ENCODE measurements at places on chromosomes 12 and 14. TPM values are rescaled to one million over a fixed set of nuclear protein-coding genes. Genes with fewer than 3 reads are reported as not detected.
A peak's percentile ranks its signal among the peaks of the same experiment; 100 is the strongest.

DNA sequence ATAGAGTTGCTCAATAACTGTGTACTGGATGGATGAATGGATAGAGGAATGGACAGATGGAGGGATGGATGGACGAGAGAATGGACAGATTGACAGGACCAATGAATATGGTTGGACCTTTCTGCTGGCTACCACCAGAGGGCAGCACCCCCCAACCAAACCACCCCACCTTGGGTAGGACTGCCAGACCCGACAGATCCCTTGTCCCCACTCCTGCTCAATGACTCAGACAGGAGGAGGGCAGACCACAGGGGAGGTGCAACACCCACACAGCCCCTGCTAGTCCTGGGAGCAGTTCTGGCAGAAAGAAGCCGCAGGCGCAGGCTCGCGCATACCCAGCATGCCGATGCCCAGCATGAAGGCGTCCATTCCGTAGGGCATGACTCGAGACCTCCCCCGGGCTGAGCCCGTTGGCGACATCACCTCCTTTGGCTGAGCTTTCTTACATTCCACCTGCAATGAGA, 12.4 kb downstream of the MSI1 start:
- peaks cover 5% of the 10 kb centered on the region for H3K4me1 ChIP-seq
- no peak overlapping the region for H3K27ac ChIP-seq
- H3K27me3 ChIP-seq: no peaks in the 10 kb centered on the region
- no peak overlapping the region for H3K4me3 ChIP-seq
- DNase-seq: peak; percentile 93

GRCh38 chr14:95496111-95496681, 20.3 kb downstream of the SYNE3 start:
- no peak for DNase-seq
- H3K27me3 ChIP-seq: no peaks in the 10 kb centered on the region
- no peaks in the 10 kb centered on the region for H3K36me3 ChIP-seq

- DNase-seq: no peak
- no peaks in the 10 kb centered on the region for H3K36me3 ChIP-seq
- H3K4me3 ChIP-seq: no peak overlapping the region
- no peak overlapping the region for H3K27ac ChIP-seq
- H3K27me3 ChIP-seq: no peaks in the 10 kb centered on the region
- H3K4me1 ChIP-seq: peaks cover 21% of the 10 kb centered on the region
These were observed 27.0 kb downstream of the SMUG1 start for GRCh38 chr12:54161481-54162437.

- H3K4me3 ChIP-seq: no peak overlapping the region
- H3K27ac ChIP-seq: no peak overlapping the region
- DNase-seq: no peak
These were observed 438.1 kb downstream of the IPO8 start for GRCh38 chr12:30257618-30258017.

- H3K27me3 ChIP-seq: no peaks in the 10 kb centered on the region
- H3K27ac ChIP-seq: no peak overlapping the region
- DNase-seq: no peak
These were observed 10.7 kb upstream of the SLC6A13 start for GRCh38 chr12:273382-273781.

DNA sequence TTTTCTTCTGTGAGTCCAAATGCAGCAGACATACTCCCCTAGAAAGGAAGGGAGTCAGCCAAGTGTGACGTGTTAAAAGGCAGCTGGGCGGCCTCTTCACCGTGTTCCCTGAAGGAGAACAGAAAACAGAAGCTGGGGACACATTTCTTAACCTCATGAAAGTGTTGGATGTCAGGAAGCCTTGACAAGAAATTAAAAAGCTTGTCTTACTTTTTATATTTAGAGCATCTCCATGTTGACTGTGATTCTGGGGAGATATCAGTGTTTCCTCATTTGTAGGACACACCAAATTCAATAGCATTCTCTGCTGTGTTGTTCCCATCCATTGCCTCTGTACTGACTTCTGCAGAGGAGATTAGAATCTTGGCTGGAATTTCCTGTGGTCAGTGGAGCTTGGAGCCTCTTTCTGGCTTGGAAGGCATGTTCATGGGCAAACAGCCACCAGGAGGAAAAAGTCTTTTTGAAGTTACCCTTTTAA, 93.7 kb downstream of the RMST start:
- peaks cover 9% of the 10 kb centered on the region for H3K4me1 ChIP-seq
- peak overlapping the region; percentile 35 for H3K4me3 ChIP-seq
- H3K36me3 ChIP-seq: no peaks in the 10 kb centered on the region

GRCh38 chr14:28242895-28243294, 523.7 kb upstream of the FOXG1 start:
- DNase-seq: no peak
- no peaks in the 10 kb centered on the region for H3K4me1 ChIP-seq
- no peak overlapping the region for H3K4me3 ChIP-seq
- no peaks in the 10 kb centered on the region for H3K36me3 ChIP-seq

- H3K4me1 ChIP-seq: no peaks in the 10 kb centered on the region
- H3K36me3 ChIP-seq: no peaks in the 10 kb centered on the region
- H3K27ac ChIP-seq: no peak overlapping the region
- H3K4me3 ChIP-seq: no peak overlapping the region
- H3K27me3 ChIP-seq: no peaks in the 10 kb centered on the region
These were observed 134.3 kb upstream of the DCN start for GRCh38 chr12:91316907-91317269.

GRCh38 chr12:23750923-23751322, 198.5 kb downstream of the SOX5 start:
- no peaks in the 10 kb centered on the region for H3K4me1 ChIP-seq
- no peak overlapping the region for H3K4me3 ChIP-seq
- H3K27ac ChIP-seq: no peak overlapping the region
- H3K27me3 ChIP-seq: no peaks in the 10 kb centered on the region

DNA sequence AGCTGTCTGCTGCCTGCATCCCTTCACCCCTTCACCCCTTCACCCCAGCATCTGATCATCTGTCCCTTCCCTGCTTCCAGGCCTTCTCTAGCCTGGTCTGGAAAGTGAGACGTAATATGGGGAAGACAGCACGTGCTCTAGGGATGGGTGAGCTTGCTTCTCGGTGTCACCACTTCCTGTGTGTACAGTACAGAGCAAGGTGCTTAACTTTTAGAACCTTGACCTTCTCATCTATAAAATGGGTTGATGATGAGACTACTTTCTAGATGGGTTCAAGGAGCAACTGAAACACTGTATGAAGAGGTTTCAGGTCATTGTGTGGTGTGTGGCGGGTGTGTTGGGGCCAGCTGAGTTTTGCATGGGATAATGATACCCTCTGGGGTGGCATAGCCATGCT, 140.5 kb downstream of the TSPAN9 start:
- no peaks in the 10 kb centered on the region for H3K27me3 ChIP-seq
- no peak overlapping the region for H3K4me3 ChIP-seq
- no peaks in the 10 kb centered on the region for H3K36me3 ChIP-seq
- H3K4me1 ChIP-seq: peaks cover 54% of the 10 kb centered on the region
- H3K27ac ChIP-seq: peak overlapping the region; percentile 86

GRCh38 chr14:53900499-53900898, 56.1 kb downstream of the BMP4 start:
- no peak for DNase-seq
- no peaks in the 10 kb centered on the region for H3K4me1 ChIP-seq
- H3K27ac ChIP-seq: no peak overlapping the region
- H3K36me3 ChIP-seq: no peaks in the 10 kb centered on the region
- no peak overlapping the region for H3K4me3 ChIP-seq

DNA sequence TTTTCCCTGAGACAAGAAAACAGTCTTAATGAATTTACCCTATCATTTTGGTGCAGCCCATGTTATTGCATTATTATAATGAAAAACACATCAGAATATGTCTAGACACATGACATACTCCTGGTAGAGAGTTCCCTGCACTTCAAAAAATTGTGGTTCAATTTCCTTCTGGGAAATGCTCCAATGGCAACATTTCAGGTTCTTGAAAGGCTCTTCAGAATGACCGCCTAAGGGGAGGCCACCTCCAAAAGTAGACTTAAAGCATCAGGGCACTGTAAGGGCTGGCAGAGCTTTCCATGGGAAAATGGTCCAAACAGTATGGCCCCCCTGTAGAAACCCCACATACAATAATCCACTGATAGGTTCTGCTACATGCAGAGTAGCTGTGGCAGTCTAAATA, 110.7 kb downstream of the SLC25A21 start:
- DNase-seq: no peak
- H3K4me3 ChIP-seq: no peak overlapping the region

GRCh38 chr12:79454338-79454843, 236.4 kb downstream of the PAWR start:
- H3K36me3 ChIP-seq: peaks cover 4% of the 10 kb centered on the region
- no peak for DNase-seq
- no peaks in the 10 kb centered on the region for H3K27me3 ChIP-seq
- no peak overlapping the region for H3K4me3 ChIP-seq

Gene PRPH
- polyA plus RNA-seq: 1.7 TPM

Gene WNT5B
- 29.3 TPM for polyA plus RNA-seq

Gene GLS2
- 2.1 TPM for polyA plus RNA-seq

Gene ERP27
- 0.64 TPM for polyA plus RNA-seq

Gene ABHD12B
- not detected for polyA plus RNA-seq

Gene STON2
- not detected for polyA plus RNA-seq

Gene MGST1
- 4.8 TPM for polyA plus RNA-seq

Data from SK-N-SH (cell line).